ENCODE measurements at places on chromosomes 1 and 21. TPM values are rescaled to one million over a fixed set of nuclear protein-coding genes. Genes with fewer than 3 reads are reported as not detected.
A peak's percentile ranks its signal among the peaks of the same experiment; 100 is the strongest.

- peak; percentile 80 for ATAC-seq
Observed at GRCh38 chr1:83882906-83883305, 116.0 kb downstream of the TTLL7 start.

GRCh38 chr1:31798433-31799195 is 17.2 kb downstream of the SPOCD1 start:
- peak; percentile 57 for ATAC-seq

INSRR gene
- total RNA-seq = not detected

SPRR1B gene
- 2,894 TPM for total RNA-seq

PCP4 gene
- 1.3 TPM for total RNA-seq

TSPEAR gene
- total RNA-seq = 0.08 TPM

DNA sequence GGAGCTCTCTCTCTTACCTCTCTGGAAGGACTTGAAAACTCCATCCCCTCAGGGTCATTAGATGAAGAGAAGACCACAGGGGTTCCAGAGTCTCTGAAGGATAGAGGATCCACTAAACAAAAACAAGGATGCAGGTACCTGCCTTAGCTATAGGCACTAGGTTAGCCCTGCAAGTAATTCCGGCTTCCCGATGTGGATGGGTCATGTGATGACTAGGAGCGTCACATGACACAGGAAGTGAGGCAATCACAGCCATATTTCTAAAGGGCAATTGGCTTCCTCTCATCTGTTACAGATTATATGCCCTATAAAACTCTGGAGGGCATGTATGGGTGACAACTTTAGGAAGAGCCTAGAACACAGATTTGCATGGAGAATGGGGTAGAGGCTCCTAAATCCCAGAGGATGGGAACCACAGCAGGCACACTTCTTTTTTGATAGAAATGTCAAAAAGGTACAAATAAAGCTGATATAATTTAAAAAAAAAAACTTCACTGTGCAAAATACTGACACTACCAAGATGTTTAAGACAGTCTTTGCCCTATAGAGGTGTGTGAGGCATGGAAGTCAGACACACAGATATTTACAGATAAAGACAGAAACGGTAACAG is 14.1 kb downstream of the ENTREP3 start:
- peak; percentile 62 for ATAC-seq

APCS gene
- not detected for total RNA-seq

WNT3A gene
- 0.44 TPM for total RNA-seq

- ATAC-seq = no peak
Observed at GRCh38 chr1:185534801-185535200, 199.4 kb upstream of the HMCN1 start.
